ENCODE measurements at places on chromosomes 6 and 20.
A peak's percentile ranks its signal among the peaks of the same experiment; 100 is the strongest.

DNA sequence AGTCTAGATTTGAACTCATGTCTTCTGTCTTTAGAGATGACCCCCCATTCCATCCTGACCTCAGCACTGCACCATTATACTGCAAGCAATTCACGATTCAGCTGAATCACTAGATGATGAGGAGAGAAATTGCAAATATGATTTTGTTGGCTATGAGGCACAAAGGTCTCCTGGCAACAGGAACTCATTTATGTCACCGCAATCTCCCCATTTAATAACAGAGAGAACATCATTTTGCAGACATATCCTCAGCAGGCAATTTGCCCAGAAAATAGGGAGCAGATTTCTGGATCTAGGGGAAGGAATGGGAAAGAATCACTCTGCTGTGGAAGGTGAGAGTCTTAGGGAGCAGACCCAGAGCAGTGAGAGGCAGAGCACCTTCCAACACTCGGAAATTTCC is 303.0 kb downstream of the PAX1 start:
- peak; percentile 9 for DNase-seq

DNA sequence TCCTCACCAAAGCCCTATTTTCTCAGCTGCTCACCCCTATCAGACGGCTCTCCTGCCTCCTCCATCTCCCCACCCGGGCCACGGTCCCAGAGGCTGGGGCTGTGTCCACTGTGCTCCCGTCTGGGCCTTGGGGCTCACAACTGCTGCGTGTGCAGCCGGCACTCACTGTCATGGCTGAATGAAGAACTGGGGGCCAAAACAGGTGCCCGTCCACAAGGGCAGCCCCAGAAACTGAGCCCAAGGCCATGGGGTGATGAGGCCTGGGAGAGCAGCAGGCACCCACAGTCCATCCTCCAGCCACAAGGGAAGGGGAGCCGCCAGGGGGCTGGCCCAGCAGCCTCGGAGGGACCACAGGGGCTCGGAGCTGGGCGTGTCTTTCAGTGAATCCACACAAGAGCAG is 159.5 kb downstream of the DLL1 start:
- DNase-seq: no peak

DNA sequence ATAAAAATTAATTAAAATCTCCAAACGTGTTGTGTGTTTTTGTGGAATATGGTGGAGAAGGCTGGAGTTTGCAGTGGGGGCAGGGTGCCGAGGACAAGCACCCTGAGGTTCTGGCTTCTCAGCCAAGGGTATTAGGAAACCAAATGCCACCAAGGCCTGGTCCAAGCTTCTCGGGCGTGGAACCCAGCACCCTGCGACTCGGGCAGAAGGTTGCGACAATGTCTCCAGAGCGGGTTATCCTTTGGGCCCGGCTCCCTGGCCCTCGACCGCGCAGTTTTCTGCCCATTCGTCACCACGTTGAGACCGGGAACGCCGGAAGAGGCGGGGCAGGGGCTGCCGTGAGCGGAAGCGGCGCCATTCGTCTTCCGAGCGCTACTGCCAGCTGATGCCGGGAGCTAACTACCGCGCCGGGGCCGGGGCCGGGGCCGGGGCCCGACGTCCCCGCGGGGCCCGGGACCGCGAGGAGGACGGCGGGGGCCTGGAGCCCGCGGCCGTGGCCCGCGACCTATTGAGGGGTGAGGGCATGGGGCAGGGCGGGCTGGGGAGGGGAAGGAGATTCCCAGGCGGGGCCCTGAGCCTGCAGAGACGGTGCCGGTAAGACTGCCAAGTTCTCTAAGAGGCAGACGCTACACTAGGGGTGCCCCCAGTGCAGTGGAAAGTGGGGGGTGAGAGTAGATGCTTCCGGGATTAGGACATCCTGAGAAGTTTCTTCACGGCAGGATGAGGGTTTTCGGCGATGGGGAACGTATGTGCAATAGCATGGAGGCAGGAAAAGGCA is at the start of gene RRP36:
TSS of gene RRP36 (plus strand) at position 354 of the 778 bp plus-strand sequence. CDS start at position 386, 32 bp downstream.
- DNase-seq: peak; percentile 62

- peak; percentile 41 for DNase-seq
These were observed 316.9 kb upstream of the PRDM1 start for GRCh38 chr6:105769197-105769596.

DNA sequence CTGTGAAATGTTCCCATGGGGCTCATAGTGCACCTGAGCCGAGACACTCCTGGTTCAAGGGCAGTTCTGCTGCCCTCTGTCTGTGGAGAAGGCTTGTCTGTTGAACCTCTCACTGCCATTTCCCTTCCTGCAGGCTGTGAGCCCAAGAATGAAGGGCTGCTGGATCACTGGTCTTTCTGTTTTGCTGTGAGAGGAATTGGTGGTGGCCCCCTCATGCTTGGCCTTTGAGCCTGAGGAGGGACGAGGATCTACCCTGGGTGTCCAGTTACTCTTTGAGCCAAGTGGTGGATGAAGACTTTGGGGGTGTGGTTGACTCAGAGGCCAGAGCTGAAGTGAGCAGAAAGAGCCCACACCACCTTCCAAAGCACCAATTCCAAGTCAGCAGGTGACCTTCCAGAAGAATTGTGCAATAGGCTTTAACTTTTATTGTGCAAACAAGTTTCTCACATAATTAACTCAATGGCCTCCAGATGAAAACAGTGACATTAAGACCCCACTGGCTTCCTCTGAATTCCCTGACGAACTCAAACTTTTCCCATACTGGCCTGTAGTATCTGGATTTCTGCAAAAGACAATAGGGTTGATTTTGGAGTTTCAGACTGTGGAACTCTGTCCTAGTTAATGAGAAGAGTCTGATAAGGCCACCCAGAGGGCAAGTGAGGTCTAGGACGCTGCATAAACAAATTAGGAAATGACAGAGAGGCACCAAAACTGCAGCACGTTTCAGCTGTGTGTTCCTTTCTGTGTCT is 101.5 kb downstream of the PHACTR3 start:
- no peak for DNase-seq

DNA sequence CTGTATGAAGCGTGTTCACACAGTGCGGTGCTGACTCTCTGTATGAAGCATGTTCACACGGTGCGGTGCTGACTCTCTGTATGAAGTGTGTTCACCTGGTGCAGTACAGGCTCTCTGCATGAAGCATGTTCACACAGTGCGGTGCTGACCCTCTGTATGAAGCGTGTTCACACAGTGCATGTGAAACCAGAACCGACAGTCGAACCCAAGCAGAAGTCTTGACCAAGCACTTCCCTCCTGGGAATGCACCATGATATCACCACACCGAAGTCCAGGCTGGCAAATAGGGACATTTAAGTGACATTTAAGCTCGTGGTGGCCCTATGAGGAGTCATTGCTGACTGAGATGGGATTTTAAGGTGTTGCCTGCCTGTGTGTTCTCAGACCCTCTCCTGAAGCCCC is 11.3 kb upstream of the SERPINB1 start:
- no peak for DNase-seq

- DNase-seq: peak; percentile 75
These were observed 206.0 kb downstream of the CDC5L start for GRCh38 chr6:44593539-44593944.

DNA sequence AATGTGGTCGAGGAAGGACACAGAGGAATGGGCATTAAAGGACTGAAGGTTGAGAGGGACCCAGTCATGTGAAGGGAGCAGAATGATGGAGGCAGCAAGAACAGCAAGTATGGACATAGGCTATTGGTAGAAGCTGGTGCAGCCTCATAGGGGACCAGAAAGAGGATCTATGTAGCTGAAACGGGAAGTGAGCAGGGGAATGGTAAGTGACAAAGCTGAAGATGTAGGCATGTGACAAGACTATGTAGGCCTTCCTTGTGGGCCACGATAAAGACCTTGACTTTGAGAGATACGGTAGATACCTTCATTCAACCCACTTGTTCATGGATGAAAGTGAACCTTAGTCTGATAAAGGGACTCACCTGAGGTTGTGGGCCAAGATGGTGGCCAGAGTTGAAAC is 3.5 kb downstream of the CTNNBL1 start:
- DNase-seq: no peak

- no peak for DNase-seq
These were observed 672.9 kb upstream of the CITED2 start for GRCh38 chr6:140047321-140047720.

DNA sequence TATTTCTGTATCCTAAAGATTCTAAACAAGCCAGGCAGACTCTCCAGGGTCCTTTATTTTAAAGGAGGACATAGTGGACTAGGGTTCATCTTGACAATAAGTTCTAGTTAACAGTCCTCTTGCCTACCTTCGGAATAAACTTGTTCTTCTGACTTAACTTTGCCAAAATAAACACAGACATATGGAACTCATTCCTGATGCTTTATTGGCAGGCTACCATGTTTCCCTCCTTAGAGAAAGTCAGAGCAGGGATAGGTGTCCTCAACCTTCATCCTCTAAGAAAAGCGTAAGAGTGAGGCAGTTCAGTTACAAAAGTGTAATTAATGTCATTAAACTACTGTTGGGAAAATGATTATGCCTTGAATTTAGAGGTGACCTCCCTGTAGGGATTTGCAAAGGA is 46.9 kb upstream of the NRSN1 start:
- DNase-seq: peak; percentile 48

DNA sequence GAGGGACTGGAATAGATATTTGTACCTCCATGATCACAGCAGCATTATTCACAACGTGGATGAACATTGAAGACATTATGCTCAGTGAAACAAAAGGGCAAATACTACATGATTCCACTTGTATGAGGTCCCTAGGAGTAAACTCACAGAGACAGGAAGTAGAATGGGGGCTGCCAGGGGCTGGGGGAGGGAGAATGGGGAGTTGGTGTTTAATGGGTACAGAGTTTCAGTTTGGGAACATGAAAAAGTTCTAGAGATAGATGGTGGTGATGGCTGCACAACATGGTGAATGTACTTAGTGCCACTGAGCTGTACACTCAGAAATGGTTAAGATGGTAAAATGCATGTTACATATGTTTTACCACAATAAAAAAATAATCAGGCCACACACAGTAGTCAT is 164.3 kb upstream of the RREB1 start:
- no peak for DNase-seq

- DNase-seq: peak; percentile 74
These were observed 780 bp downstream of the ZCCHC3 start for GRCh38 chr20:297925-298775.

- DNase-seq: peak; percentile 20
These were observed 46.7 kb downstream of the MARCKS start for GRCh38 chr6:113903666-113904330.

GRCh38 chr6:28794175-28795002 is 129.4 kb downstream of the TRIM27 start:
- DNase-seq: peak; percentile 71

GRCh38 chr20:16675001-16675564 is 54.7 kb upstream of the SNRPB2 start:
- no peak for DNase-seq

GRCh38 chr20:24834310-24834709 is 114.8 kb upstream of the CST7 start:
- no peak for DNase-seq

DNA sequence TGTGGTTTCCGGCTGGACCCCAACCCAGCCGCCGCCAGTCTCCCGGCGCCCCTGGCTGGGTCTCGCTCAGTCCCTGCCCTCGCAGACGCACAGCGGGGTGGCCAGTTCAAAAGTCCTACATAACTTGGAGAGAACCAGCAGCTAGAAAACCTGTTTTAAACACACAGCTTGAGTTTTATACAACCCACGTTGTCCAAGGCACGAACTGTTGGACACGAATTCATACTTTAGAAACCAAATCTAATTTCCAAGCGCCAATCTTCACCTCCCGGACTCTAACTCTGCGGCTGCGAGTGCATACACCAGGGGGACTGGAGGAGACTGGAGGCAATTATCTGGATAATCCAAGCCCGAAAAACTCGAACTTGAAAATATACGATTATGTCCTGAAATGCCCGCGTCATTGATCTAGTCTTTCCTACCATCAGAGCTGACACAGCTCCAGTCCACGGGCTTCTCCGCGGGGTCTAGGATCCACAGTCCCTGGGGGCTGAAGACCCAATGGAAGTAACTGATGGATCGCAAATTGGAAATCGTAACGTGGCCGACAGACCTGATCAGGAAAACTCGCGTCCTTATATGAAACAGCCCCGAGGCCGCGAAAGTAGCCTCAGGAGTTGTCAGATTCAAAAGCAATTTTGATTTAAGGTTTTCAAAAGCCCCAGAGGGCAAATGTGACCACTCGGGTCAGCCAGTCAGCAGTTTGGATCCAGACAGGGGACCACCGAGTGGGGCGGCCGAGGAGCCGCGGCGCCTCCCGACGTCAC is 843 bp upstream of the HEY2 start:
- DNase-seq: peak; percentile 20

DNA sequence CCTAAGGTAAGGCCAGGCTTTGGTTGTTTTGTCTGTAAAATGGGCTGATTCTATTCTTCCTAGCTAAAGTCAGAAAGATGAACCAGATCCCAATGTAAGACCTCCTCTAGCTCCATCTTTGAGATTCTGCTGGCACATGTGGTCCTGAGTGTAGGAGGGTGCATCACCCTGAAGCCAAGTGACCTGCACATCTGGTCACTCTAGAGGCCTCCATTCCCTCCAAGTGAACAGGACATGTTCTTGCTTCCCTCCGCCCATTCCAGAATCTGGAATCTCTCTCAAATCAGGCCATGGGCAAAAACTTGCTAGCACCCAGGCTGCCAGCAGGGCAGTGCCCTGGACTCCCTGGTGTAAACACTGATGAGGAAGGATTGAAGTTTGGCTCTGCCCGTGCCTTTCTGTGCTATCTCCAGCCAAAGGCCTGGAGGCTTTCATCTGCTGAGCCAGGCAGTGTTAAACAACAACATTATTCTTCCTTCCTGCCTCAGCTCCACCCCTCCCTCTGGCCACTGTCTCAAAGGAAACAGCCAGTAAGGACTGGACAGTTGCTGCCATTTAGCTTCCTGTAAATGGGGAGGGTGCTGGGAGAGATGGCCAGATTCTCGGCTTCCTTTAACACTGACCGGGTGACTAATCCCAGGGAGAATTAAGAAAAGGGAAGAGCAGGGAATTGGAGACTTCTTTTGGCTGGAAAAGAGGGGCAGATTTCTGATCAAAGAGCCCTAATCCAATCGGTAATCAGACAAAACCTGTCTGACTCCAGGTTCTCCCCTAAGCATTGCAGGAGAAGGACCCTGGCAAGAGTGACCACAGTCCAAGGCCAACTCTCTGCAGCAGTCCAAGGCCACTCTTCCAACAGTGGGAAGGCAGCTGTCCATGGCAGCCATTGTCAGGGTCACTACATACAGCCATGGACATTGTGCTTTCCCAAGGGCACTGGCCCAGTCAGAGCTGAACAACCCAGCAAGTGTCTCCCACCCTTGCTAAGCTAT is 19.5 kb upstream of the ADGRF1 start:
- DNase-seq: peak; percentile 24

Data from fibroblast of mammary gland (primary cell).